ENCODE measurements at places on chromosomes 3 and 15. TPM values are rescaled to one million over a fixed set of nuclear protein-coding genes. Genes with fewer than 3 reads are reported as not detected.

Gene SMCO1
- total RNA-seq = 58.6 TPM

Gene LINS1
- total RNA-seq = 6.9 TPM

Gene UBA7
- 16.8 TPM for total RNA-seq

Gene ZNF860
- 0.21 TPM for total RNA-seq

Gene ST3GAL6
- 63.0 TPM for total RNA-seq

Gene EHHADH
- total RNA-seq = 15.4 TPM

Gene KY
- total RNA-seq = 12.0 TPM

- no peak overlapping the region for H3K4me3 ChIP-seq
- H3K27me3 ChIP-seq = no peaks in the 10 kb centered on the region
- no peak for DNase-seq
- peak overlapping the region; percentile 19 for H3K27ac ChIP-seq
- H3K36me3 ChIP-seq = no peaks in the 10 kb centered on the region
- peaks cover 15% of the 10 kb centered on the region for H3K4me1 ChIP-seq
Measured at GRCh38 chr15:95286352-95286880, 1044.1 kb upstream of the NR2F2 start.

DNA sequence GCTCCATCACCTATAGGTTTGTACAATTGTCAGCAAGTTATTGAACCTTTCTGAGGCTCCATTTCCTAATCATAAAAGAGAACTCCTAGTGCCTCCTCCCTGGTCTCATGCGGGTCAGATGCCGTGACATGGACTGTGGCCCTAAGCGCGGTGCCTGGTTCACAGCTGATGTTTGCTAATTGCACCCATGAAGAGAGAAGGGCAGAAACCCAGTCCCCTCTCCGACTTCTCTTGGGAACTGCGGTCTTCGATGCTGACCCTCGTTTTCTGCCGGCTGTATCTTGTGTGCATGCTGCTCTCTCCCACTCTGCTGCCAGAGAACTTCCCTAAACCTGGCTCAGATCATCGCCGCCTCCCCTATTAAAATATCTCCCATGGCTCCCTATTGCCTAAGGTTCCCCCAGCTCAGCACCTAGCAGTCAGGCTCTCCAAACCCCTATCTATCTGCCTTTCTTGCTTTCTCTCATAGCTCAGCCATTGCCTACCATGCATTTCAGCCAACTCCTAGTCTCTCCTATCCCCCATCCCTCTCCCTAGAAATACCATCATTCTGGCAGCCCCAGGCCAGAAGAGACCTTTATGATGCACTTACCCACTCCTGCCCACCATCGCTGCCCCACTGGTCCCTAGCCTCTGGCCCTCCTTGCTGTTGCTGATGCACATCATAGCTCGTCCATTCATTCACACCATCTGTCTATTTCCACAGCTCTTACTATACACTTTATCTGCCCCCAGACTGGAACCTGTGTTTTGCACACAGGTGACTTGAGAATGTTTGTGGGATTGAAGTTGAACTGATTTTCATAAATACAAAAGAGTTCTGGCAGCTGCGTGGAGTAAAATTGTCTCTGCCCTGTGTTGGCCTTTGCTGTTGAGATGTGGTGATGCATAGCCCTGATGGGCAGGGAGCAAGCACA lies 6.6 kb downstream of the ISG20 start:
- no peaks in the 10 kb centered on the region for H3K27me3 ChIP-seq
- DNase-seq = no peak
- no peak overlapping the region for H3K4me3 ChIP-seq
- no peaks in the 10 kb centered on the region for H3K36me3 ChIP-seq
- no peak overlapping the region for H3K27ac ChIP-seq

- H3K4me1 ChIP-seq = peaks cover 70% of the 10 kb centered on the region
- peak overlapping the region; percentile 94 for H3K27ac ChIP-seq
- DNase-seq = no peak
- H3K27me3 ChIP-seq = no peaks in the 10 kb centered on the region
- no peak overlapping the region for H3K4me3 ChIP-seq
Measured at GRCh38 chr3:159850481-159850880, 138.2 kb upstream of the IL12A start.

- peaks cover 53% of the 10 kb centered on the region for H3K4me1 ChIP-seq
- H3K27ac ChIP-seq = no peak overlapping the region
- no peaks in the 10 kb centered on the region for H3K27me3 ChIP-seq
- no peaks in the 10 kb centered on the region for H3K36me3 ChIP-seq
- no peak for DNase-seq
- no peak overlapping the region for H3K4me3 ChIP-seq
Measured at GRCh38 chr3:123357275-123357674, 91.6 kb downstream of the ADCY5 start.

DNA sequence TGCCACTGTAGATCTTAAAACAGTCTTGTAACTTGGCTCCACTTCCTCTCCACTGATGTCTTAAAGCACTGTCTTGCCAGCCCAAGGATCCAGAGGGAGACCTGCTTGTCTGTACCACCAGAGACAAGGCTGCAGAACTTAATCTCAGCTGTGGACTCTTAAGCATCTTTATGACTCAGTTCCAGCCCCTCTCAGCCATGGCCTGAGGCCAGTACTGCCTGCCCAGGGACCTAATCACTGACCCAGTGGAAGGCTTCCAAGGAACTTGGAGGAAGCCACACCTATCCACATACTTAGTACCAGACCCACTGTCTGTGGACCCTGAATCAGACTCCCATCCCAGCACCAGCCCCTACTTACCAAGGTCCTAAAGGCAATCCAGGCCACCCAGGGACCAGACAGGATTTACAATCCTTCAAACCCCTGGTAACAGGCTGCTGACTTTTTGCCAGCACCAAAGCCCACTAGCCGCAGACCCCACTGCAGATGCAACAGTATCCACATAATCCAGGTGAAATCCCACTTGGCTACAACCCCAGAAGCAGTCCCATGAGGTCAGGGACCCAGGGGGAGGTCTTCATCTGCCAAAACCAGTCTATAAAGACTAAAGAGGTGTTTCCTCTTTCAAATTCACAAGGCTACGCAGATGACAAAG lies 41.9 kb upstream of the PRR20G start:
- H3K4me3 ChIP-seq = no peak overlapping the region
- H3K27me3 ChIP-seq = no peaks in the 10 kb centered on the region

DNA sequence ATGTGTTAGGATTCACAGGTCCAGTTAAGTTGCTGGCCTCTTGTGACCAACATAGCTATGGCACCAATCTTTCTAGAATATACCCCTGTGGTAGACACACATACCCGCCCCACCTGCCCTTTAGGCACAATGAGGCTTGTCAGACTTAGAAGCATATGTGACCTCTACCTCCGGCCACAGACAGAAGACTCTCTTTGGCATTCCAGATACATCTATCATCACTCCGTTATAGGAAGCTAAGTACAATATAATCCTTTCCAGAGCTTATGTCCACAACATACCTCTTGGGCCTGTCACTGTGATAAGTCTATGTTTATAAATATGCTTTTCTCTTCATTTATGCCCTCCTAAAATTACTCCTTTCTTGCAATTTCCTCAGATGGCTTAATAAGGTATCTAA lies 39.8 kb downstream of the CD47 start:
- H3K4me3 ChIP-seq = no peak overlapping the region
- H3K4me1 ChIP-seq = peaks cover 12% of the 10 kb centered on the region
- peaks cover 6% of the 10 kb centered on the region for H3K36me3 ChIP-seq
- no peak for DNase-seq
- H3K27ac ChIP-seq = no peak overlapping the region

GRCh38 chr3:127685708-127686511 lies 13.2 kb downstream of the ABTB1 start:
- DNase-seq = no peak
- H3K4me1 ChIP-seq = peaks cover 29% of the 10 kb centered on the region
- H3K4me3 ChIP-seq = no peak overlapping the region
- no peaks in the 10 kb centered on the region for H3K27me3 ChIP-seq
- H3K36me3 ChIP-seq = no peaks in the 10 kb centered on the region

DNA sequence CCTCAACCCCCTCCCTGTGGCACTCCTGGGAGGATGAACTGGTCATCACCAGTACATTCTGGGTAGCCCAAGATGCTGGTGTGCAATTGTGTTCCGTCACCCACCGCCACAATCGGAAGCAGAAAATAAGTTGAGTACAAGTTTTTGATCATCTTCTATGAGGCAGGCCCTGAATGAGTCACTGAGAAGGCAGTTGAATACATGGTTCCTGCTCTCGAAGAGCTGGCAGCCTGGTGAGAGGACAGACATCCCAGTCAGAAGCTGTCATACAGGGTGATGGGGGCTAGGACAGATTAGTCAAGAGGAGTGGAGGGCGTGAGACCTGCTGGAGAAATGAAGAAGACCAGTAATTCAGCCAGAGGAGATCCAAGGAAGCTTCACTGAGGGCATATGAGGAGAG lies 6.2 kb downstream of the CEMIP start:
- H3K27me3 ChIP-seq = peaks cover 18% of the 10 kb centered on the region
- H3K27ac ChIP-seq = no peak overlapping the region
- H3K4me1 ChIP-seq = peaks cover 2% of the 10 kb centered on the region
- DNase-seq = no peak
- H3K4me3 ChIP-seq = no peak overlapping the region

GRCh38 chr3:133246773-133247172 lies 153.1 kb upstream of the BFSP2 start:
- H3K27me3 ChIP-seq = no peaks in the 10 kb centered on the region
- H3K4me3 ChIP-seq = no peak overlapping the region
- no peak for DNase-seq
- H3K4me1 ChIP-seq = no peaks in the 10 kb centered on the region

DNA sequence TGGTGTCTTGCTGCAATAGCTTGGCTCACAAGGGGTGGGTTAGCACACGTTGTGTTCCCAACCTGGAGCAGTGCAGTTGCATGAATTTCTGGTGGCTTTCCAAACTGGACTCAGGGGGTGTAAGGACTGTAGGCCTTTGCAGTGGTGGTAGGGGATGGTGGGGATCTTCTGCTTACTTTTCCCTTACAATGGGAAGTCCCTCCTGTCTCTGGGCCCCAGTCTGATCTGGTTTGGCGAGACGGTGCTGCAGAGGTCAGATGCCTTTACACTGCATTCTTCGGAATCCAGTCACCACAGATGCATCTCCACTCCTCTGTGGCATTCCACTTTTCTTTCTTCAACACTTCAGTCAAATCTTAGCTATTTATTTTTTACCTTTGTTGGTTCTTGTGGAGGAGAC lies 132.1 kb downstream of the DOCK3 start:
- peak overlapping the region; percentile 55 for H3K27ac ChIP-seq
- no peak overlapping the region for H3K4me3 ChIP-seq
- H3K27me3 ChIP-seq = no peaks in the 10 kb centered on the region
- peaks cover 7% of the 10 kb centered on the region for H3K4me1 ChIP-seq
- DNase-seq = no peak

DNA sequence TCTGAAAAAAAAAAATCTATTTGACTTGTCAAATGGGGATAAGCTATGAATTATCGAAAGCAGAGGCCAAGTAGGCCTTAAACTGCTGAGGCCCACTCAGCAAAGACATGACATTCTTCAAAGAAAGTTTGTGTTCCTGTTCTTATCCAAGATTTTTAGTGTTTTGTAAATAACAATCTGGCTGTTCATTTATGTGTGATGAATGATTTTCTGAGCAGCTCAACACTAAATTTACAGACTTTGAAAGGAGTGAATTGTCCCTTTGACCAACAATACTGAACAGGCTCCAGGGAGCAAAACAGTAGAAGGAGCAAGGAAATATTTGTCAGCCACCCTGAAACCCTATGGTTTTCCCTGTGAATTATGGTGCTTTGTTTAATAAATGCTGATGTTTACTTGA lies 512.6 kb upstream of the NAALADL2 start:
- no peaks in the 10 kb centered on the region for H3K36me3 ChIP-seq
- no peaks in the 10 kb centered on the region for H3K27me3 ChIP-seq
- no peaks in the 10 kb centered on the region for H3K4me1 ChIP-seq
- no peak overlapping the region for H3K4me3 ChIP-seq

DNA sequence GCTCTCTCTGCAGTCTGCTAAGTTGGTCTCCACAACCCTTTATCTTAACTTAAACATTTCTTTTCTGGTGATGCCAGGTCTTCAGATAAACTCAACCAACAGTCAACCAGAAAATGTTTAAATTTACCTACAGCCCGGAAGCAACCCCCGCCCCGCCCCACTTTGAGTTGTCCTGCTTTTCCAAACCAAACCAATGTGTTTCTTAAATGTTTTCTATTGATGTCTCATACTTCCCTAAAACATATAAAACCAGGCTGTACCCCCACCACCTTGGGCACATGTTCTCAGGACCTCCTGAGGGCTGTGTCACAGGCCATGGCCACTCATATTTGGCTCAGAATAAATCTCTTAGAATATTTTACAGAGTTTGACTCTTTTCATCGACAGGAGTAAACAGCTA lies 13.2 kb upstream of the GPR160 start:
- no peak overlapping the region for H3K4me3 ChIP-seq
- H3K27ac ChIP-seq = no peak overlapping the region
- H3K4me1 ChIP-seq = no peaks in the 10 kb centered on the region
- H3K27me3 ChIP-seq = no peaks in the 10 kb centered on the region
- no peaks in the 10 kb centered on the region for H3K36me3 ChIP-seq
- no peak for DNase-seq

- no peak for DNase-seq
- no peak overlapping the region for H3K27ac ChIP-seq
- no peaks in the 10 kb centered on the region for H3K4me1 ChIP-seq
Measured at GRCh38 chr3:106184540-106185457, 316.0 kb upstream of the CBLB start.

GRCh38 chr3:171525437-171525836 lies 65.2 kb upstream of the TNIK start:
- DNase-seq = no peak
- H3K27ac ChIP-seq = no peak overlapping the region
- H3K4me1 ChIP-seq = no peaks in the 10 kb centered on the region
- no peaks in the 10 kb centered on the region for H3K27me3 ChIP-seq
- no peaks in the 10 kb centered on the region for H3K36me3 ChIP-seq

DNA sequence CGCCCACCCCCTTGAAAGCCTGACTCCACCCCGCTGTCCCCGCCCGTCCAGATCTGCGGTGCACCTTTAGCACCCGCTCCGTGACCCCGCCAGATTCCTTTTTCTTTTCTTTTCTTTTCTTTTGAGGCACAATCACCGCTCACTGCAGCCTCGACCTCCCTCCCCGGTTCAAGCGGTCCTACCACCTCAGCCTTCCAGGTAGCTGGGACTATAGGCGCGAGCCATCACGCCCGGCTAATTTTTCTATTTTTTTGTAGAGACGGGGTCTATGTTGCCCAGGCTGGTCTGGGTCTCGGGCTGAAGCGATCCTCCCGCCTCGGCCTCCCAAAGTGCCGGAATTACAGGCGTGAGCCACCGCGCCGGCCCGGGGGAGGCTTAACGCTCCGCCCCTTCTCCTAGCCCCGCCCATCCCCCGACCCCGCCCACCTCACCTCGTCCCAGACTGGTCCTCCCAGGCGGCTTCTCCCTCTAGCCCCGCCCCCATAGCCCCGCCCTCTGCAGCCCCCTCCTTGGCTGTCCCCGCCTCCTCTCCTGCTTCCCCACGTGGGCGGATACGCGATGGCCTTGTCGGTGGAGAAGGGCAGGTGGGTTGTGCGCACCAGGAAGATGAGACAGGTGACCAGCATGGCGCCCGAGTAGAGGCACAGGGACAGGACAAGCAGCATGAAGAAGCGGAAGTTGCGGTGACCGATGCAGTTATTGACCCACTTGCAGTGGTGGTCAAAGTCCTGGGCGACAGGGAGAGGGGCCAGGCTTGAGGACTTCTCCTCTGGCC lies 3.2 kb downstream of the ZDHHC19 start:
- no peaks in the 10 kb centered on the region for H3K4me1 ChIP-seq
- H3K27me3 ChIP-seq = no peaks in the 10 kb centered on the region
- no peak for DNase-seq
- peak overlapping the region; percentile 25 for H3K4me3 ChIP-seq

Measured in heart right ventricle (tissue), 16 donors.